ENCODE measurements at places on chromosomes 5 and 9.

- no peak for DNase-seq
Measured at GRCh38 chr5:157816682-157817386, 42.1 kb downstream of the CLINT1 start.

- DNase-seq = no peak
Measured at GRCh38 chr5:110623874-110624273, 102.6 kb downstream of the TMEM232 start.

DNA sequence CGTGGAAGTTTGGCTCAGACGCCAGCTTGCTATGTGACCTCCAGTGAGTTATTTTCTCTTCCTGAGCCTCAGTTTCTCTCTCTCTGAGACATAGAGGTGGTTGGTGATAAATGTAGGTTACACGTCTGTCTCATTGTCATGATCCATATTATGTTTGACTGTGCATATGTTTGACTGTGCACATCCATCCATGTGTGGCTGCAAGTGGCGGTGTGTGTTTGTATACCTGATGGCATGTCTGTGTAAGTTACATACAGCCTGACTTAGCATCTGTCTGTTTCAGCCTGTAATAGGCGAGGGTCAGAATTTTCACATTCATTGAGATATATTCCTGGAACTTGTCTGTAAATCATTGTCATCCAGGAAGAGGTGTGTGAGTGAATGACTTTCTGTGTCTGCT is 3.3 kb downstream of the SPARC start:
- DNase-seq = no peak

- no peak for DNase-seq
Measured at GRCh38 chr9:37587521-37587920, 4.9 kb downstream of the TOMM5 start.

DNA sequence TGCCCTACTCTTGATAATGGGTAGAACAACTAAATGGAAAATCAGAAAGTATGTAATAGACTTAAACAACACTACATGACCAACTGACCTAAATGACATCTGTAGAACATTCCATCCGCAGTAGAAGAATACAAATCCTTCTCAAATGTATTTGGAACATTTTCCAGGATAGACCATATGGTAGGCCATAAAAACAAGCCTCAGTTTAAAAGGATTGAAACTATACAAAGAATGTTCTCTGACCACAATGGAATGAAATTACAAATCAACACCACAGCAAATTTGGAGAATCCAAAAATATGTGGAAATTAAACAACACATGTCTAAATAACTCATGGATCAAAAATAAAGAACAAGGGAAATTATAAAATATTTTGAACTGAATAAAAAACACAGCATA is 189.2 kb downstream of the NDUFS4 start:
- no peak for DNase-seq

DNA sequence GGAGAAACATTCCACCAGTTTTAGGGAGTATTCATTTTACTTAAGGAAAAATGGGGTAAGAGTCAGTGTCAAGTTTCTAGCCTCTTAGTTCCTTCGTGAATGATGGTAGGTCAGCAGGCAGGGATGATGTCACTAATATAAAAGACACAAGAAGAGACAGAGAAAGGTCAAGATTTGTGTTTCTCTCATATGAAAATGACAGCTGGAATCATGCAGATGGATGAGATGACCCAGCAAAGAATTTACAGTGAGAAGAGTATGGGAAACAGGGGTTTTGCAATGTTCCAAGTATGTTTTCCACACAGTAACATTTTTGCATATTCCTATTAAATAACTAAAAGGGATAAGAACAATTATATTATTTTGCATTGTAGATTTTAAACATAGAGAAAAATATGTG is 749.6 kb upstream of the DMAC1 start:
- no peak for DNase-seq

GRCh38 chr5:149849966-149850910 is 94.4 kb downstream of the PDE6A start:
- no peak for DNase-seq

GRCh38 chr9:116686693-116687073 is 422 bp upstream of the TRIM32 start:
- DNase-seq = no peak

DNA sequence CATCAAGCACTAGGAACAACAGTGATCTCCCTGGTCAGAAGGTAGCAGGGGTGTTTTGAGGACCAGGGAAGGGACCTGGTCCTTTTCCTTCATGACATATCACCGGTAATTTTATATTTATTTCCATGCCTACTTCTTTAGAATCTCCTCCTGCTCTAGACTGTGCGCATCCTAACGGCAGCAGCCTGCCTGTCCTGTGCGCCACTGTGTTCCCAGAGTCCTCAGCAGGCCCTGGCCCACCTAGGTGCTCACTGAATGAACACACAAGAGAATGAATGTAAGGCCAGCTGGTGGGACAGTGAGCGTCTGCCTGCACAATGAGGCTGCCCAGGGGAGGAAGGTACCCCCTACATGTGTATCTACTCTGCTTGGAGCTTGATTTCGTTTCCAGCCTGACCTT is 51.5 kb downstream of the C5orf15 start:
- DNase-seq = no peak

GRCh38 chr5:171857489-171857876 is 71.9 kb downstream of the SMIM23 start:
- no peak for DNase-seq

DNA sequence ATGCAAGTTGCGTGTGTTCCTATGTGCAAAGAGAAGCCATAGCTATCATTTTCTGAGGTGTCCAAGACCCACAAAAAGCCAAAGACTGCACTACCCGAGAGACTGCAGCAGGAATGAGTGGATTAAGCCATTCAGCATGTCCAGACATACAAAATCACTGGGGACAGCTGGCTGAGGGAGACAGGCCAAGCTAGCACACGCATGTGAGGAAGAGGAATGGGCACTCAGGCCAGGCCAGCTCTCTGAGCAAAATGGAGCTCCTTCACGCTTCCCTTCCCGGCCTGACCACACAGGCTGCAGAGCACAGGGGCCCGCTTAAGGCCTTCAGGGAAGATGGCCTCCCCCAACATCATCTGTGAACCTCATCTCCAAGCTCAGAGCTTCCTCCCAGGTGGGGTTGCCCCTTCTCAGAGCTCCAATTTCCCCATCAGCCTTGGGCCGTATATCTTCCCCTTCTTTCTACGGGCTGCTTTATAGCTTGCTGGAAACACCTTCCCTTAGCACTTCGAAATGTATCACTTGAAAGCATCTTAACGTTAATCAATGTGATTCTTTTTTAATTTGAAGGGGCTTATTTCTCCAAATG is 8.4 kb downstream of the DCANP1 start:
- DNase-seq = no peak

DNA sequence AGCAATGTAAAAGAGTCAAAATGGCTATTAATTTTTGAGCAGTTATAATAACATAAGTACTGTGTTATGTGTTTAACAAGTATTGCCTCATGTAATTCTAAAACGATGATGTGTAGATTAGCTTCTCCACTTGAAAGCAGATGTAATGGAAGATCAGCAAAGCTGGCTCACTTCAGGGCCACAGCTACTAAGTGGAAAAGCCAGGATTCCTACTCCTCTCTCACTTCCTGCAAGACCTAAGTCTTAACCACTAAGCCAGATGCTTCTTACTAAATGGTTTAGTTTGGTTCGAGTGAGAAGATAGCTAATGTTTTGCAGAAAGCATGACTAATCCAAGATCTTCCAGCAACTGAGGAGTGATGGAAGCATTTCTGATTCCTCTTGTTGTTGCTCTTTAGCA is 15.7 kb upstream of the TNC start:
- no peak for DNase-seq

DNA sequence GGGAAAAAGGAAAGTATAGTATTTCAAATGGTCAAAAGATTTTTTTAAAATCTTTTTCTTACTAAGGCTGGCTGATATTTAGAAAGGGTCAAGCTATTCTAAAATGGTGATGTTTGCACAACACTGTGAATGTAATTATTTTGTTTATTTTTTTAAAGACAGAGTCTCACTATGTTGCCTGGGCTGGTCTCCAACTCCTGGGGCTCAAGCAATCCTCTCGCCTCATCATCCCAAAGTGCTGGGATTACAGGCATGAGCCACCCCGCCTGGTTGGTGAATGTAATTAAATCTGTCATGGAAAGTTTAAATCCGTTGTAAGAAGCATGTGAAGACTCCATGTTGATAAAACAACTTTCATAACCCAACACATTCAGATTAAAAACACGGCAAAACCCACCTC is 2.6 kb downstream of the UBTD2 start:
- no peak for DNase-seq

DNA sequence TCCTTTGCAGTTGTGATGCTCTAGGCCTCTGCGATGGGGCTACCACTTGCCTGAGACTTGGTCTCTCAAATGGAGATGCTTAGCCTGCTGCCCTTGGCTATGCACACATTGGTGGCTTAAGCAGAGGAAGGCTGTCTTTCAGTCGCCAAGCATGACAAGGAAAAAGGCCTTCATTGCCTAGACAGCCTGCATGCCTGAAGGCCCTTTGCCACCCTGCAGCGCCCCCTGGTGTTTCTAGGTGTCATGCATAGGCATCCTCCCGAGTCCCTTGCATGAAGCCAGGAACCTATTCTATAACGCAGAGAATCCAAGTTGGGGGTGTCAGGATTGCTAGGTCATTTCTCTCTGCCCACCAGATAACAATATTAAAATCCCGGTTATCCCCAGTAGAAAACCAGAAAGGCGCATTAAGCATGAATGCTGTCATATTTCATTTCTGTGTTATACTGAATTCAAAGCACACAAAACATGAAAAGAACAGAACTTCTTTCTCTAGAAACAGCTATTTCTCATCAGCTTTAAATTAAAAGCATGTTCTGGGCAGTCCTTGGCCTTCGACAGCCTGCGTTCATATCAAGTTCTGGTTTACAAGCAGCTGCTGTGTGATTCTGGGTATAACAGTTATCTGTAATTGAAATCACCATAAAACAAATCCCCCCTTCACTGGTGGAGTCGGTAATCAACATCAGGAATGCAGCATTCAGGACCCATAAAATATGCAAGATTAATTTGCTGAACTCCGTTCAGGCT is 59.7 kb upstream of the TRPC7 start:
- no peak for DNase-seq

- no peak for DNase-seq
Measured at GRCh38 chr5:52846182-52846842, 58.6 kb downstream of the ITGA1 start.

GRCh38 chr9:108103046-108103693 is 613.6 kb upstream of the KLF4 start:
- DNase-seq = no peak

DNA sequence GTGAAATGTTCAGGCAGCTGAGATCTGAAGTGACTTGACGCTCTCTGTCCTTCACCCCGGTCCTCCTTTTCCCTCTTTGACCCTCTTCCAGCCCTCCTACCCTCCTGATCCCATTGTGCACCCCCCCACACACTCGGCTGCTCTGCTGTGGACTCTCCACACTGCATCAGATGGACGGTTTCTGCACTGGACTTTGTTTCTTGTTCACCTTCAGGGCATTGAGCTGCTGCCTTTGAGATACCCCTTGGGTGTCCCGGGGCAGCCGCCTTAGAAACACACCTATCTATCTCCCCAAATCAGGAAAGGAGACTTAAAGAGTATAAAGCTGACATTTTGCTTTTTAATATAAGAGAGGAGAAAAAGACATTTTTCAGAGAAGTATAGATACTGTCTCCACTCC is 27.5 kb downstream of the AMBP start:
- DNase-seq = no peak

DNA sequence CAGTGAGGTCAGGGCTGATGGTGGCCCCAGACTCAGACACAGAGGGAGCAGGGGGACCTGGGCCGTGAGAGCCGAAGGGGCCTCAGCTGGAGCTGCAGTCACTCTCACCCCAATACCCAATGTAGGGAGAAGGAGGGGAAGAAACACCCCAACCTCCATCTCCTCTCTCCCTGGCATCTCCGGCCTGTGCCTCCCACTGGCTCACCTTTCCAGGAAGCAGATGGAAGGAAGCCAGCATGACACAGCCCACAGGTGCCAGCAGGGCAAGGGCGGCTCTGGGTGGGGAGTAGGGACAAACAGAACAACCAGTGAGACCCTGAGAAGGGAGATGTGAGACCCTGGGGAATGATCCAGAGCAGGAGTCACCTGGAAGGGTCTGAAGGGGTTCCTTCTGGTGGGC is 3.0 kb upstream of the CRB2 start:
- no peak for DNase-seq

DNA sequence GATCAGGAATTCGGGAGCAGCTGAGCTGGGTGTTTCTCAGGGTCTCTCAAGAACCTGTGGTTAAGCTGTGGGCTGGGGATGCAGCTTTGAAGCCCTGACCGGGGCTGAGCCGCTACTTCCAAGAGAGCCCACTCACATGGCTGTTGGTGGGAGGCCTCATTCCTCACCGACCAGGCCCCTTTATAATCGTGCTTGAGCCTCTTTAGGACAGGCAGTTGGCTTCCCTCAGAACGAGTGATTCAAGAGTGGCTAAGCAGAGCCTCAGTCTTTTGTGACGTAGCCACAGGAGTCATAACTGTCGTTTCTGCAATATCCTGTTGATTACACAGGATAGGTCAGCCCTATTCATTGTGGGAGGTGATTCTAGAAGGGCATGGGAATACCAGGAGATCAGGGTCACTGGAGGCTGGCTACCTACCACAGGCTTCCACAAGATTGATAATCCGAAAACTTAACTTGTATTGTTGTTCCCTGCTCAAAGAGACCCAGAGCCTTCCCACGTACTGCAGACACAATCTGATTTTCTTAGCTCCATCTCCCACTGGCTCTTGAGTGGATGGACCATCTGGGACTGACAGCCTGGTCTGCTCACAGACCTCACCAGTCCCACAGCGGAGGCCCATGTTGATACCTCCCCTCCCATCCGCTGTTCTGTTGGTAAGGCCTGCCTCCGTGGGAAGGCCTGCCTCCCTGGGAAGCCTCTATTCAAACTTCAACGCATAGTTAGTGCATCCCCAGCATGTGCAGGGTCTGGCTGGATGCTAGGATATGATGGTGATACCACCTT is 3.0 kb upstream of the ERGIC1 start:
- no peak for DNase-seq

DNA sequence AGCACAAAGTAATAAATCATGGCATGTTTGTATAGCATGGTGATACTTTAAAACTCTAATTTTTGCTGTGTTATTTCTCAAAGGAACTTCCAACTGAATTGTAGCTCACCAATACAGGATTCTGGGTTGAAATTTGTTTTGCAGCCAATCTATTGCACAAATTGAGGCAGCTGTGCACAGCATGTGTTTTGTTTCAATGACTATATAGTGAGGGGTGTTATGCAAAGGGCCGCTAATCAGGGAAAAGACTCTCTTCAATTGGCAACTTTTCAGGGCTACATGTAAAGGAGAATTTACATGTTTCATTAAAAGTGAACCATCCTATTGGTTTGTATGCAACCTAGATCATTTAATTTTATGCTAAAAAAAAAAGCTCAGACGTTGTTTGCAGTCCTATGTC is 44.6 kb downstream of the PLPPR1 start:
- no peak for DNase-seq

Data from stimulated activated CD8-positive, alpha-beta memory T cell treated with anti-CD3 and anti-CD28 coated beads, Interleukin-2, amount 100 ng/mL, for 1 hour (primary cell).